AG10803 (cell line): ENCODE measurements at places on chromosomes 7 and 10.
A peak's percentile ranks its signal among the peaks of the same experiment; 100 is the strongest.

- no peak for DNase-seq
These were observed 82.9 kb downstream of the CFTR start for GRCh38 chr7:117562759-117563158.

GRCh38 chr7:136045992-136046391 lies 68.8 kb upstream of the MTPN start:
- DNase-seq, result no peak

GRCh38 chr10:12181065-12181775 lies 14.5 kb downstream of the NUDT5 start:
- DNase-seq, result no peak

DNA sequence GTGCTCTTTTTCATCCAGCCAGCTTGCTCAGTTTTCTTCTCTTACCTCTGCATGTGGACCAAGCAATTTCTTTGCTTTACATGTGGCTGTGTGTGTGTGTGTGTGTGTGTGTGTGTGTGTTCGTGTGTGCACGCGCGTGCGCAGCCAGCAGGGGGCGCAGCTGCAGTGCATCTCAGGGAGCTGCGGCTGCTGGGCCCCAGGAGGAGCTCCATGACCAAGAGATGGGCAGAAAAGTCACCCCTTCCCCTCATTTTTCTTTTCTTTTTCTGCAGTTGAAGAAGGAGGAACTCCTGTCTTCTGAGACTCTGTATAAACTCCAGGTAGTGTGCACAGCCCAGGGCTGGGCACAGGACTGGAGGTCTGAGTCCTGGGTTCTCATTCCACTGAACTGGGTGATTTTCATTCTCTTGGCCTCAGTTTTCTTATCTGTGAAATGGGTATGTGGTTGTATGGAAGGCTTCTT lies 41.8 kb downstream of the BLNK start:
- DNase-seq, result peak; percentile 55
